BJ (cell line): ENCODE measurements at places on chromosomes 12 and 14.

GRCh38 chr14:36857136-36857535 lies 195.5 kb downstream of the PAX9 start:
- DNase-seq: no peak

DNA sequence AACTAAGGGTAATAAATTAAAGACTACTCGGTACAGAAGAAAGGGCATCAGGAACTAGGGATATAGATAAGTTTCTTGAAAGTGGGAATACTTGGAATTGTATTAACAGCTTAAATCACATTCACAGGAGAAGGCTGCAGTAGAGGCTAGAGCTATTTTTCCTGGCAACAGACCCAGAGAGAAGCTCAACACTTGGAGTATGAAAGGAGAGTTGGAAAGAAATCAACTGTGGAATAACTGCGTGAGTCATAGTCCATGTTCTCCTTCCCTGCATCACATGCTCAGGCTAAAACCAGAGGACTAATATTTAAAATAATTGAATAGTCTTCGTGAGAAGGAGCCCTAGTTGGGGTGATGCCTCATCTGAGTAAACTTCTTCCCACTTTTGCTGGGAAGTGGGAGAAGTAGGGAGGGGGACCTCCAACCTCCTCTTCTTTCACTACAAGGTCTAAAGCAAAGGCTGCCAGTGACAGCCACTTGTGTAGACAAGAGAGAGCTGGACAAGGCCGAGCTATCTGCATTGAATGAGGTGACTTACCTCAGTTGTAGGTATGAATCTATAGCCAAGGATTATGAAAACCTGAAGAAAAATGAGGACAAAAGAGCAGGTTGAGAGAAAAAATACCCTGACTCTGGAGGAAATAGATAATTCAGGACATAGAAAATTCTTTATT lies 32.7 kb downstream of the DYRK2 start:
- DNase-seq: peak; percentile 94

GRCh38 chr12:47885012-47885501 lies 19.7 kb downstream of the VDR start:
- no peak for DNase-seq

DNA sequence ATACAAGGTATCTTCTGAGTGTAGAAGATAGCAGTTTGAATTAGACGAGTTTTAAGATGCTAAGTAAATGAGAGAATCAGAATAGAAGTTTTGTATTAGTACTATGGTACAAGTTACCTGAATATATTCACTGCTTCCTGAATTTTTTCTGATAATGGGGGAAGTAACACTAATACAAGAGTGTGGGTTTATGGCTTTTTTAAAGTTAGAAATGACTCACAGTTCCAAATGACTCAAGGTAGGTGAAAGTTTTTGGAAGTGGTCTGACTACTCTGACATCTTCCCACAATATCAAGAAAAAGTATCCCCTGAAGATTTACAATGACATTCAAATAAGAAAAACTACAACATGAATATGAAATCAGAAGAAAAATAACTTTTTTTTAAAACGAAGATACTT lies 123.7 kb upstream of the GARIN6 start:
- no peak for DNase-seq

DNA sequence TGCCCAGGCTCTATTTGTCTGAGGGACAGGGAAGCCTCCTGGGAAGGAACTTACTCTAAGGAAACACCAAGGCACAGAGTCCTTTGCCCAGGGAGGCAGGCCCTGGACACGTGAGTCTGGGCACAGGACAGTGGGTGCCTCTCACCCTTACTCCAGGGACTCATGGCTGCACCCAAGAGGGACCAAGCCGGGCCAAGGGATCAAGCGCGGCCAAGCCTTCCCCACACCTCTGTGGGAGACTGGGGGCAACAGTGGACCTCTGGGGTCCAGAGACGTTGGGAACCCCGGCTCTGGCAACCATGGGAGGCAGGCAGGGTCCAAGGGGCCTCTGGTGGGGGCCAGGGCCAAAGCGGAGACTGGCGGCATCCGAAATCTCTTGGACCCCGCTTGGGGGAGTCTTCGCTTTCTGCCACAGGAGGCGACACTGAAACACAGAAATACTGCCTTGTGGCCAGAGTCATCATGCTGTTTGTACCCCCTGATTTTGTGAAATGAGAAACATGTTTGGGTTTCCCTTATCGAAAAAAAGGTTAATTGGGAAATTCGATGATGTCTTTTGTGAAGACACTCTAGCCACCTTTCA lies 51.7 kb upstream of the BCL11B start:
- no peak for DNase-seq

DNA sequence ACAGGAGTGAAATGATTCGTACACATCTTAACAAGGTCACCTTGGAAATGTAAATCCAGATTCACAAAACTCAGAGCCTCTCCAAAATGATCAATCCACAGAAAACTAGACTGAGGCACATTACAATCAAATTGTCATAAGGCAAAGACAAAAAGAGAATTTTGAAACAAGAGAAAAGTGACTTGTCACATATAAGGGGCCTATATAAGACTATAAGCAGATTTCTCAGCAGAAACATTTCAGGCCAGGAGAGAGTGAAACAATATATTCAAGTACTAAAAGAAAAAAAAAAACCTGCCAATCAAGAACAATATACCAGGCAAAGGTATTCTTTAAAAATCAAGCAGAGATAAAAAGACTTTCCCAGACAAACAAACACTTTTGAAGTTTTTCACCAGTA lies 429.1 kb downstream of the BCAT1 start:
- no peak for DNase-seq

DNA sequence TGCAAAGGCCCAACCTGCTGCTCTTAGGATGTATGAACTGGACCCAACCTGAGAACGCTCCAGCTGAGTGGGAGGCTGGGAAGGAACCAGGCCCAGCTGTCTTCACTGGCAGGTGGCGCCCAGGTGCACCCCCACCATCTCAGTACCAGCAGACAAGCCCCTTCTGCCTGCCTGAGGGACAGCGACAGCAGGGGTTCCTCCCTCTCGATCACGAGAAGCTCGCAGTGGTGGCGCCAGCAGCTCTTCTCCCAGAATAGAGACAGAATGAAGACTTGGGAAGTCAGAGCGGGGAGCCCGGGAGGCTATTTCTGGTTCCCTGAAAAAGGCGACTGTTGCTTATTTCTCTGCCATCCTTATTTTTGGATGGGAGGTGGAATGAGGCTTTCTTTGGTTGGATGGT lies 46.5 kb downstream of the CHGA start:
- DNase-seq: no peak

- DNase-seq: no peak
These were observed 24.0 kb upstream of the PKP2 start for GRCh38 chr12:32920506-32921085.

DNA sequence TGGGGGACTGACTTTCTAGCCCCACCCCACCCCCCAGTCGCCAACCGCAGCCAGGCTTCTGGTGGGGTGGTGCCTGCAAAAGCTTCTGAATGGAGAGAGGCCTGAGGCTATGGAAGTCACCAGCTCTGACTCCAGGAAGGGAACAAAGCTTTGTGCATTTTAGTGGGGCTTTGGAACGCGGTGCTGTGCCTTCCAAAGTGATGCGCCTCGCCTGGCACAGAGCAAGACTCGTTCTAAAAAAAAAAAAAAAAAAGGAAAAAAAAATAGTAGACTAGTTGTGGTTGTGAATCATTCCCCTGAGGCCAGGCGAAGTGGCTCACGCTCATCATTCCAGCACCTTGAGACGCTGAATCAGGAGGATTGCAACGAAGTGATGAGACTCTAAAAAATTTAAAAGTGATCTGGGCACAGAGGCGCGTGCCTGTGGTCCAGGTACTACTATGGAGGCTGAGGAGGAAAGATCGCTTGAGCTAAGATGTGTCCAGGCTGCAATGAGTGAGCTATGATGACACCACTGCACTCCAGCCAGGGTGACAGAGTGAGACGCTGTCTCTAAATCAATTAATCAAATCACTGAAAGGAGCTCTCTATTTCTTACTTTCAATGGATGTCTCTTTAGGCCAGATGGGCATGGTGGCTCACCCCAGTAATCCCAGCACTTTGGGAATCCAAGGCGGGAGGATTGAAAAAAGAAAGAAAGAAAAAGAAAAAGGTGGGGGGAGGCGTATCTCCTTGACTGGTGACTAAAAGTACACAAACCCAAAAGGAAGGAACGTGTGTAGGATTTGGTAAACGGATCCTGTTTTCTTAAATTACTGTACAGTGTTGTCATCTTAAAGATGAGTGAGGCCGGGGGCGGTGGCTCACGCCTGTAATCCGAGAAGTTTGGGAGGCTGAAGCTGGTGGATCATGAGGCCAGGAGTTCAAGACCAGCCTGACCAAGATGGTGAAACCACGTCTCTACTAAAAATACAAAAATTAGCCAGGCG lies 259.6 kb upstream of the ALG10B start:
- no peak for DNase-seq

DNA sequence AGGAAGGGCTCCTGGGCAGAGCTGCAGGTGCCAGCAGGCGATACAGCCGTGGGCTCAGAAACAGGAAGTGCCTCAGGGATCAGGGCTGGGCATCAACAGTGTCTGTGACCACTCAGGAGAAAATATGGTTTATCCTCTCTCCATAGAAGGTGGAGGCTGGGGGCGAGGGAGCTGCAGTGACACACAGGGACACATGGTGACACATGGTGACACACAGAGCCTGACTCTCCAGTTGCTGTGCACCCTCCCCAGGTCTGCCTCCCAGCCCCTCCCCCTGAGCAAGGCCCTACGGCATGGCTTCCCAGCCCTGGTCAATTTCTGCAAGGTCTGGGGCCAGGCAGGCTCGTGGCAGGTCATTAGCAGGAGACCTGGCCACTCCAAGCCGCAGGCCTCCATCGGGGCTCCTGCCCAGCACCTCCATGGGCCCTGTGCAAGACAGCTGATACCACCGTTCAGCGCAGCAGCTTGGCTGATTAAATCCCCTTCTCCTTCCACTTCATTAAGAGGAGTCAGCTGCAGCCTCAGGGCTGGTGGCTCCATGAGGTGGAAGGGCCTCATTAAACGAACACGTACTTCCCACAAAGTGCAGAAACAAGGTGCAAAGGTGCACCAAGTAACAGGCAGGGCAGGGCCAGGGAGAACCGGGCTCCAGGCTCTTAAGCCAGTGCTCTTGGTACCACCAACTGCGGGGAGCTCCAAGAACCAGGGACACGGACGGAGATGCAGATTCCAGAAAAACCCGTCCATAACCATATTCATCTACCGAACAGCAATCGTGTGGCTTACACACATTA lies 60.7 kb downstream of the CCNK start:
- DNase-seq: no peak

DNA sequence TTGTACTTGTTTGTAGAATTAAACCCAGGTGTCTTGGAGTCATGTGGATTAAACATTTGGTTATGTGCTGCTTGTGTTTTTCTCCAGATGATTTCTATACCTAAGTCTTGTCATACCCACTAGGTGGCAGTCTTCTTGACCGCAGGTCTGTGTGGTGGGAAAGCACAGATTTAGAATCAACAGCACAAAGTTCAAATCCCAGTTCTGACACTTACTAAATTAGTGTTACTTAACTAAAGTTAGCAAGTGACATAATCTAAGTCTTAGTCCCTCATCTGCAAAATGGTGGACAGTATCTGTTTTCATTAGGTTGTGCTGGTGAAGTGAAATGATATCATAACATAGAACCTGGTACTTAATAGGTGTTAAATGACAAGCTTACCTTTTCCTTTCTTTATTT lies 151.0 kb upstream of the ARHGAP5 start:
- no peak for DNase-seq

- no peak for DNase-seq
These were observed 75.0 kb downstream of the TGFB3 start for GRCh38 chr14:75906680-75907280.

- no peak for DNase-seq
These were observed 68.9 kb upstream of the BBS10 start for GRCh38 chr12:76417116-76417515.

DNA sequence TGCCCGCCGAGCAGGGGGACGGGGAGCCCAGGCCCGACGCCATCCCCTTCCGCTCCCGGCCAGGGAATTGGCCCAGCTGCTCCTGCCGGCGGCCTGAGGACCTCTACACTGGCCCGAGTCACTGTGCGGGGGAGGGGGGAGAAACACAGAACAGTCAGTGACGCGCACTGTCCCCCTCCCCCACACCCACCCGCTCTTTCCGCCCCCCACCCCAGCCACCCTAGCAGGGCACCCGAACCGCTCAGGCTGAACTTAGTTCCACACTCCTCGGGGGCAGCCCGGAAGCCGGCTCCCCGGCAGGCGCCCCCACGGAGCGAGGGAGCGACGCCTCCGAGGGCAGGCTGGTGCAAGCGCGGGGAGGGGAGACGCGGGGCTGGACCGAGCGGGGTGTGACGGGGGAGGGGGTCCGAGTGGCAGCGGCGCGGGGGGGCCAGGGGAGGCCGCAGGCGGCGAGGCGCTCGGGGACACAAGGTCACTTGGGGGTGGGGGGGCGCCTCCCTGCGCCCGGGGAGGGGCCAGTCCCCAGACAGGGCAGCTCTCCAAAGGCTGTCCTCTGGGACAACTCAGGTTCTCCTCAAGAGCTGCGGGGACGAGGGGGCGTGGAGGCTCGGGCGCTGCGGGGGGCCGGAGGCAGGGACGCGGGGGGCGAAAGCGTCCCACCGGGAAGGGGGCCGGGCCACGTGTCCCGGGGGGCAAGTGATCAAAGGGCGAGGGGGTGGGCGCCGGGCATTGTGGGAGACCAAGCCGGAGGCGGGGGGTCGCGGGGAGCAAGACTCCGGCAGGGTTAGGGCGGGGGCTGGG lies 648 bp downstream of the CHD4 start:
- no peak for DNase-seq
